CD4-positive, alpha-beta memory T cell (primary cell): ENCODE measurements at places on chromosomes 13 and 19.
A peak's percentile ranks its signal among the peaks of the same experiment; 100 is the strongest.

GRCh38 chr19:48295458-48295857 is 25.6 kb downstream of the ZNF114 start:
- DNase-seq: no peak

DNA sequence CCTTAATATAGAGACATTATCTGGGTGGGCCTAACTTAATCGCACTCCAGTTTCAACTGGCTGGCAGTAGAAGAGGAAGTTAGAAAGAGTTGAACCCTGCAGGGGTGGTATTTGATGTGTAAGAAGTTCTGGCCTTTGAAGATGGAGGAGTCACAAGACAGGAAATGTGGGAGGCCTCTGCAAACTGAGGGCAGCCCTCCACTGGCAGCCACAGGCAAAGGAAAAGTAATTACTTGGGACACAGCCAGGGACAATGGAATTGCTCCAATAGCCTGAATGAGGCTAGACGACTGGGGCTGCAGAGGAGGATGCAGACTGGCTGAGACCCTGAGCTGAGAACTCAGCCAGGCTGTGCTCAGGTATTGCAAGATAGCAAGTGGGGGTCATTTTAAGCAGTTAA is 703.3 kb upstream of the ARGLU1 start:
- no peak for DNase-seq

DNA sequence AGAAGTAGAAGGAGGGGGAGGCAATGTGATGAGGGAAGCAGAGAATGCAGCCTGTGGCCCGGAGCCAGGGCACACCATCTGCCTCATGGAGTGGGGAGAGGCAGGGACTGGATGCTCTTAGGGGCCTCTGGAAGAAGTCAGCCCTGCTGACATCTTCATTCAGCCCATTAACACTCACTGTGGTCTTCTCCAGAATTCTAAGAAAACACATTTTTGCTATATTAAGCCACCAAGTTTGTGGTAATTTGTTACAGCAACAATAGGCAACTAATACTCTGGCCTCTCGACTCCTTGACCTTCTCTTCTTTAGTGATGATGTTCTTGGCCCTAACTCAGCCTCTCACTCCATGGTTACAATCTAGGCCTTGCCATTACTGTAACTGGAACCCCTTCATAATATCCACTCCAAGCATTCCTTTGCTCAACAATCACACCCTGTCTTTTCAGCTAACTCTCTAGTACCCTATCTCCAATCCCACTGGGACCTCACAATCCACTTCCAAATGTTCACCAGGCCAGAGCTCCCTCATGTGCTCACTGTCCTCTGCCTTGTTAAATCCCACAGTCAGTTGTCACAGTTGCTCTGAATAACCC is 98.5 kb downstream of the MIPEP start:
- DNase-seq: no peak

- peak; percentile 22 for DNase-seq
Measured at GRCh38 chr19:42281146-42281826, 12.2 kb downstream of the CIC start.

- no peak for DNase-seq
Measured at GRCh38 chr13:50198508-50198907, 183.3 kb downstream of the KCNRG start.

DNA sequence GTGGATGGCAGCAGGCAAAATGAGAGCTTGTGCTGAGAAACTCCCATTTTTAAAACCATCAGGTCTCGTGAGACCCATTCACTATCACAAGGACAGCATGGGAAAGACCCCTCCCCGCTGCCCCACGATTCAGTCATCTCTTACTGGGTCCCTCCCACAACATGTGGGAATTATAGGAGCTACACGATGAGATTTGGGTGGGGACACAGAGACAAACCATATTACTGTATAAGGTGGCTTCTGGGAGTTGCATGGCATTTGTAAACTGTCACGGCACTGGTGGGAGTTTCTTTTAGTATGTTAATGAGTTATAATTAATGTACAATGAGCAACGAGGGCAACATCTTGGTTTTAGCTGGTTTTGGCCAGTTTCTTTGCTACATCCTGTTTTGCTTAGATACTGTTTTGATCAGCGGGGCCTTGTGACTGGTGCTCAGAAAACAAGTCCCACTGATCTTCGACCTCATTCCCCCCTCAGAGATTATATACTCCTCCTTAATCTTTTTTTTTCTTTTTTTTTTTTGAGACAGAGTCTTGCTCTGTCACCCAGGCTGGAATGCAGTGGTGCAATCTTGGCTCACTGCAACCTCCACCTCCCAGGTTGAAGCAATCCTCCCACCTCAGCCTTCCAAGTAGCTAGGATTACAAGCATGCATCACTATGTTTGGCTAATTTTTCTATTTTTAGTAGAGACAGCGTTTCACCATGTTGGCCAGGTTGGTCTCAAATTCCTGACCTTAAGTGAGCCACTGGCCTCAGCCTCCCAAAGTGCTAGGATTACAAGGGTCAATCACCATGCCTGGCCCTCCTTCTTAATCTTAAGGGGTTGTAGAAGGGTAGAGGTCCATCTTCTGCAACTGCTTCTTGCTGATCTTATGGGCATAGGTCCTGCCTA is 21.3 kb upstream of the ZNF599 start:
- no peak for DNase-seq

DNA sequence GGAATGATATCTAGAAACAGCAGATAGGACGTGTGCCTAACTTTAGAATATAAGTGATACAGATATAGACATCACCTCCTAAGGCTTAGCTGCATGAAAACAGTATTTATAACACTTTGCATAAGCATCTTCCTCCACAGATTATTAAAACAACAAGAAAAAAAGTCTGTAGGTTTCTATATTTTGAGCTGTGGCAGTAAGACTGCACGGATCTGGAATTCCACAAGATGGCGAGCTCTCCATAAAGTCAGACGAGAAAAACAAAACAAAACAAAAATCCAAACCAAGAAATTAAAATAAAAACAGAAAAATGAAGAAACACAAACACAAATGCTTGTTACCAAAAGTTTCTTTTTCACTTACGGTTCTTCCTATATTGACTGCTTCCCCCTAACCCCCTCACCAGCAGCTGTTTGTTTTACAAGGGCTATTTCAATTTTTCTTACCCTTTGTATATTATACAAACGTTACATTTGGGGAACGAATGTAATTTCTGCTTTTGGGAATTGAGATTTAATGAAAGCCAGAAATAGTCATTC is 285.8 kb downstream of the MYO16 start:
- DNase-seq: no peak

DNA sequence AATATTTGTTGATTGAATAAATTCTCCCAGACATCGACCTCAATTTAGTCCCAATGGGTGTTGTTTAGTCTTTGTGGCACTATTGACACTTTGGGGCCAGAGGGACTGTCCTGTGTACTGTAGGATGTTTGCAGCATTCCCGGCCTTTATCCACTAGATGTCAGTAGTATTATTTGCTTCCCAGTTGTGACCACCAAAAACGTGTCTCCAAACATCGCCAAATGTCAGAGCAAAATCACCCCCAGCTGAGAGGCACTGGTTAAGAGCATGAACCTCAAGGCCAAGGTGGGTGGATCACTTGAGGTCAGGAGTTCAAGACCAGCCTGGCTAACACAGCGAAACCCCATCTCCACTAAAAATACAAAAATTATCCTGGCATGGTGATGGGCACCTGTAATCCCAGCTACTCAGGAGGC is 15.4 kb downstream of the NLRP12 start:
- DNase-seq: no peak

DNA sequence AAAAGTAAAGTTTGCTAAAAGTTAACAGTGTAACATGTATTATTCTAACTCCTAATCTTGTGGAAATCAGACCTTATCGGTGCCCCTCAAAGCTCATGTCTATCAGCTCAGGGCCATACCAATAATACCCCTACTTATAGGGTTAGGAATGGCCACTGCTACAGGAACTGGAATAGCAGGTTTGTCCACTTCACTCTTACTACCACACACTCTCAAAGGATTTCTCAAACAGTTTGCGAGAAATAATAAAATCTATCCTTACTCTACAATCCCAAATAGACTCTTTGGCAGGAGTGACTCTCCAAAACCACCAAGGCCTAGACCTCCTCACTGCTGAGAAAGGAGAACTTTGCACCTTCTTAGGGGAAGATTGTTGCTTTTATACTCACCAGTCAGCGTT is 1677.7 kb downstream of the OLFM4 start:
- no peak for DNase-seq

DNA sequence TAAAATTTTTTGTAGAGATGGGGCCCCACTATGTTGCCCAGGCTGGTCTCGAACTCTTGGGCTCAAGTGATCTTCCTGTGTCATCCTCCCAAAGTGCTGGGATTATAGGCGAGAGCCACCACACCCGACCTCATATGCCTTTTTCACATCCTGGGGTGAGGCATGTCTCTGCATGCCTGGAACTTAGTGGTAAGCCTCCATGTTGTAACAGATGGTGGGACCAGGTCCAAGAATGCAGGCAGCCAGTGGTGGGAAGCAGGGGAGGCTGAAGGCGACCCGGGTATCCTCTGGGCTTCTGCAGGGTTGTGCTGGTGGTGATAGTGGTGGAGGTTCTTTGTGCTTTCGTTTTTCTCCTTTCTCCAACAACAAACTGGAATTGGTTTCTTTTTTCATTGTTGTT is 30.1 kb upstream of the CCDC124 start:
- DNase-seq: no peak

GRCh38 chr19:42601811-42602443 is 7.2 kb upstream of the CEACAM8 start:
- DNase-seq: no peak

DNA sequence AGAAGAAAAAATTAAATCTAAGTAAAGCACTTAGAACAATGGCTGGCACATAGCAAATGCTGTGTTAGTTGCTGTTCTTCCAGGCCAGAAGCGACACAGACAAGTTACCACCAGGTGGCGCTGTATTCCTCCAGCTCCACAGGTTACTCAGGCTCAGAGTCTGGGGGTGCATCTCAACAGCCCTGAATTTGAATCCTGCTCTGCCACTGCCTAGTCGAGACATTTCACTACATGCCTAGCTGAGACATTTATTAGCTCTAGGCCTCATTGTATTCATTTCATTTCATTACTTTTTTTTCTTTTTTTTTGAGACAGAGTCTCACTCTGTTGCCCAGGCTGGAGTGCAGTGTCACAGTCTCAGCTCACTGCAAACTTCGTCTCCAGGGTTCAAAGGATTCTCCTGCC is 16.4 kb upstream of the CYP2B6 start:
- DNase-seq: peak; percentile 72

- no peak for DNase-seq
Measured at GRCh38 chr13:27172495-27172842, 858 bp upstream of the USP12 start.

- no peak for DNase-seq
Measured at GRCh38 chr13:62092949-62093348, 677.3 kb upstream of the PCDH20 start.

- DNase-seq: no peak
Measured at GRCh38 chr13:25701304-25701703, 329.5 kb downstream of the ATP8A2 start.

DNA sequence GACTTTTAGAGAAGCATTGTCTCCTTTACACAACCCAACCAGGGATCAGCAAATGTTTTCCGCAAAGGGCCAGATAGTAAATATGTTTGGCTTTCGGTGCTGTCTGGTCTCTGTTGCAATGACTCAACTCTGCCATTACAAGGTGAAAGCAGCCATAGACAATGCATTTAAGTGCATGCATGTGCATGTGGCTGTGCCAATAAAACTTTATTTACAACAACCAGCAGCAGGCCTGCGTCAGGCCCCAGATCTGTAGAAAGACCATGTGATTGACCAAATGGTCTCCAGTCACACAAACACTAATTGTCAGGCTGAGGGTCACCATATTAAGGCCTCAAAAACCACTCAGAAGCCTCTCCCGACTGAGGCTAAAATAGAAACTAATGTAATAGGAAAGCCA is 8.1 kb downstream of the RAB20 start:
- no peak for DNase-seq

DNA sequence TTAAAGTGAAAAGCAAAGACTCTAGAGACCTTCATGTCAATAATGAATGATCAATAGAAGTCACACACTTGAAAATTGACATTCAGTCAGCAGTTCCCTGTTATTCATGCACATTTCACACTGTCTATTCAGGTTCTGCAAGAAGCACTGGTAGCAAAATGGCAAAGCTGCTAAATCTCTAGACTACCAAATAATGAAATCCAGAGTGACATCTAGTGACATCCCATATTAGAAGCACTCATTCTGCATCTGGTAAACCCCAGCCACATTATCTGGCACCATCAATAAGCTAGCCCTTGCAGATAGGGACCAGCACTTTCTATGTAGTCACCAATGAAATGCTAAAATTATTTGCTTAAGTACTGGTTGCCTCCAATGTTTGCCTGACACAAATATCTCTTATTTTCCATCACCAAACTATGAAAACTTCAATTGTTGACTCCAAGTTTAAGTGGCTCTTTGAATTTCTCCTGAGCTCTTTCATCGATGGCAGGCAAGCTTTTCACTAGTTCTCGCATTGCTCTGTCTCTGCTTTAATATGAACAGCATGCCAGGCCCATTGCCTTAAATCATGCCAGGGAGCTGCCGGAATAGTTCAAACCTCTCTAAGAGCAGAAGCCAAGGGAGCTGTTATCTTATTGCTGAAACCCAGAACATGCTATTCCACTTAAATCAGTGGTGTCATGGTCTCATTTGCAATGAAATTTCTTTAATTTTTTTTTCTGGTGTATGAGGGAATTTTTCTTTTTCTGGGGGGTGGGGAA is 409.9 kb downstream of the MZT1 start:
- no peak for DNase-seq

DNA sequence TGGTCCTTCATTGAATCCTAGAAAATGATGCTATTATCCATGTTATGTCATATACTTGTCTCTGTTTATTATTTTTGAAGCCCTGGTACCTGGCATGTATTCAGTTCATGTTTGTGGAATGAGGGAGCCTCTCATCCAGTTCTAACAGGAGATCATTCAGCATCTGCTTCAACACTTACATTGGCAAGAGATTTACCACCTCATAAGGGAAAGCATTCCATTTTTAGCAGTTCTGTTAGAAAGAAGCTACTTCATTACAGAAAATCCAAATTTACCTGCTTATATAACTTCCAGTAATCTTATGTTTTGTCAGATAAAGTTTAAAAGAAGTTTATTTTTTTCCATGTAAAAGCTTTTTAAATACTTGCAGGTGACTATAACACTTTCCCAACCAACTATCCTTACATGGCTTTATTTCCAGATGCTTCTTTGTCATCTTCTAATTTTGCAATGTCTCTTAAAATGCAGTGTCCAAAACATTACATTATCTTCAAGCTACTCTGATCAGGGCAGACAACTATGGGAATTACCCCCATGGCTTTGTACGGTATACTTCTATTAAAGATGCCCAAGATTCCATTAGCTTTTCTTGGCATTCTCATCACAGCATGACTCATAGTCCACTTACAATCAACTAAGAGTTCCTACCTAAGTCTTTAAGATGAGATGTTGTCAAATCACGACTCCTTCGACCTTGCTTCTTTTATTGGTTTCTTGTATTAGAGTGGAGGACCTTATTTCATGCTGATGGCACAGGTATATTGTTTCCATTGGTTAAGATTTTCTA is 262.1 kb downstream of the PCDH9 start:
- no peak for DNase-seq

GRCh38 chr19:15426485-15427349 is 7.9 kb upstream of the AKAP8L start:
- DNase-seq: no peak

DNA sequence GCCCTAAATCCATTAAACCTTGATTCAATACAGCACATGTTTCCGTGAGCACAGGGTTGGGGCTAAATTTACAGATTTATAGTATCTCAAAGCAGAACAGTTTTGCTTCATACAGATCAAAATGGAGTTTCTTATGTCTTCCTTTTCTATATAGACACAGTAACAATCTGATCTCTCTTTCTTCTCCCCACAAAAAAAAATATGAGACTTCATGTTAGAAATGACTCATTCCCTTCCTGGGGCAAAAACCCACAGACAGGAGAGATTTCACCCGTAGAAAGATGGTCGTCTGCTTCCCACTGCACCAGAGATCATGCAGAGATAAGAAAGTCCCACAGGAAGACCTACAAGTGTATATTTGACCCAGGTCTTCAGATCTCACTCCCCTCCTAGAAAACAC is 7.7 kb upstream of the ZNF611 start:
- no peak for DNase-seq
